ENCODE measurements at places on chromosomes 13 and 19.

DNA sequence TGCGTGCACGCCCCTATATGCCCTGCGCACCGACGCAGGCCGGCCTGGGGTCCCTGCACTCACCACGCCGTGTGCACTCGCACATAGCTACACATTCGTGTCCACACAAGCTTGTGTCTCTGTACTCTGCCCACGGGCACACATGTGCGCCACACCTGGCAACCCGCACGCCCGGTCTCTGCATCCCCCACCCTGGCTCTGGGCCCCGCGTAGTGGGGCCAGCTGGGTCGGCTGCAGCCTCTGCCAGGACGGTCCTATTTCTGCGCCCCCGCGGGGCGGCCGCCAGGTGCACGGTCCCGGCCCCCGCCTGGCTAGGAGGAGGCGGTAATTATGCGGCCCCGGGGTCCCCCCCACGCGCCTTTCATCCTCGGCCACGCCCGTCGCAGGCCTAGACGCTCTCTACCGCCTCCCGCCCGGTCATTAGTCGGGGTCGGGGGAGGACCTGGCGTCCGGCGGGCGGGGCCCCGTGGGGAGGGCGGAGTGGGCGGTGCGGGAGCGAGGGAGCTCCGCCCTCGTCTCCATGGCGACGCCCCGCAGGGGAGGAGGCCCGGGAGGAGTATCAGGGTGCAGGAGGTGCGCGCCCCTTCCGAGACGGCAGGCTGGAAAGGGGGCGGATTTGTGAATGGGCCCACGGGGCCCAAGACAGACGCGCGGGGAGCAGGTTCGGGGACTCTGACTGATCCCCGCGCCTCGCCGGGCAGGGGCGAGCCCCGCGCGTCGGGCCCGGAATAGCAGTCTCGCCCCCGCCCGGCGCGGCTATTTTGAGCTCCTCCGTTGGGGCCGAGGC, 2.8 kb upstream of the CIRBP start:
- peak; percentile 77 for DNase-seq

GRCh38 chr13:49062297-49062896, 86.7 kb downstream of the FNDC3A start:
- DNase-seq: no peak

GRCh38 chr13:80296638-80297037, 44.3 kb downstream of the SPRY2 start:
- DNase-seq: no peak

GRCh38 chr13:98664924-98665637, 87.4 kb downstream of the SLC15A1 start:
- no peak for DNase-seq

GRCh38 chr13:64640002-64640401, 2590.1 kb downstream of the PCDH9 start:
- no peak for DNase-seq

DNA sequence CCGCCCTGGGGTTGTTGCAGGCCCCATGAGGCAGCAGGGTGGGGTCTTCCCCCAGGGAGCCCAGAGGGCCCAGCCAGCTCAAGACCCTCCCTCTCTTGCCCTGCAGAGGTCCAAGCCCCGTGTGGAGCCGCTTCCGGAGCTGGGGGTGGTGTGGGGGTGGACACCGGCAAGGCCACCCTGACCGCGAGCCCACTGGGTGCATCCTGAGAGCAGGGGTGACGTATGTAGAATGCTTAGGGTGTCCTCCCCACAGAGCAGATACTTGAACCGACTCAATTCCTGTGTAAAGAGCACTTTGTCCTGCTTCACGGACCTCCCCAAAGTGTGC, 14.8 kb downstream of the UBXN6 start:
- no peak for DNase-seq

- no peak for DNase-seq
Measured at GRCh38 chr13:54633456-54633855, 1604.8 kb downstream of the OLFM4 start.

GRCh38 chr13:20159646-20160305, 1.1 kb downstream of the GJA3 start:
- no peak for DNase-seq

DNA sequence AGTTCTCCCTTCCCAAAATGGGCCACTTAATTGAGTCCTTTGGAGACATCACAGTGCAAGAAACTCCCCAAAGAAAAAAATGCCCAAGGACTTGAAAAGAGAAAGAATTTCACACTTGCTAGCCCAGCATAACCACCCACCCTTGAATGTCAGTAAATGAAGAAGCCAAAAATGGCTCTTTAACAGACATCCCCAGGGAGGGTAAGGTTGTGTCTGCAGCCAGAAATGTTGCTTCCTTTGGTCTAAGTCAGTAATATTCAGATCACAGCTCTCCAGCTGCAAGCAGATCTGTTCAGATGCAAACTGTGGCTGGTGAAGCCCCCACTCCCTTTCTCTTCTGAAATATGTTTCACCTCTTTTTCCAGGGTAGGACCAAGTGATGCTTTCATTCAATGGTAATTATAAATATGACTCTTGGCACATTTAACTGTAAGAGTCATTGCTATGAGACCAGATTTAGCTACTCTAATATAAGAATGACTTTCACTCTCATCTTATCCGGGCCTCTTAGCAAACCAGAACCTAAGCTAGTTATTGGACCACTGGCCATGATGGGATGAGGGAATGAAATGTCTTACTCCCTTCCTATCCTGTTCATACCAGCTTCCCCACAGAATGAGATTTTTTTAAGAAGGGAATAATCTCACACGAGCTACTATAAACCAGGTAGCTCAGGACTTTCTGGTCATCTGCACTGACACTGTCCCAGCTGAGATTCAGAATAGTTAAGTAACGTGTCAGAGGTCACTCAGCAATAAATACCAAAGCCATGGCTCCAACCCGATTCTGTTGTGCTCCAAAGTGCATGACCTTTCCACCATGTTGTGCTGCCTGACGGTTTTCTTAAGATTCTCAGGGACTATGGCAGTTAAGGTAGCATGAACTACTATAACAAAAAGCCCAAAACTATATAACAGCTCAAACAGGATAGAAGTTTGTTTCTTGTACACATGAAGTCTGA, 234.1 kb downstream of the FOXO1 start:
- no peak for DNase-seq

- DNase-seq: no peak
Measured at GRCh38 chr19:29001597-29002245, 211.2 kb downstream of the UQCRFS1 start.

DNA sequence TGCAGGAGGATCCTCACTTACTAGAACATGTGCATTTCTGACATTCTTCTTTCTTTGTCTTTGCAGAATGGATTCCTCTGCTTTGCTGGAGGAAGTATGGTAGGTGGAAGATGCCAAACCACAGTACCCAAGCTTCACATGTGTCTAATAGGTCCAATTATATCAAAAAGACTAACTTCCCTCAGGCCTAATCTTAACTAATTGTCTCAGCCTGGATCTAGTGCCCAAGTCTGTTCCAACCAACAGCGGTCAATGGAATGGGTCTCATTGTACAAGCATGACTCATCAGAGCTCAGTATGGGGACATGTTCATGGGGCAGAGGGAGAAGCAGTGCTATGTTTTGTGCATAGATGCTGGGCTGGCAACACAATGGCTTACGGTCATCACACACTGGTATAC, 81.6 kb upstream of the CSNK1A1L start:
- no peak for DNase-seq

- no peak for DNase-seq
Measured at GRCh38 chr19:28247243-28247642, 965.7 kb downstream of the UQCRFS1 start.

DNA sequence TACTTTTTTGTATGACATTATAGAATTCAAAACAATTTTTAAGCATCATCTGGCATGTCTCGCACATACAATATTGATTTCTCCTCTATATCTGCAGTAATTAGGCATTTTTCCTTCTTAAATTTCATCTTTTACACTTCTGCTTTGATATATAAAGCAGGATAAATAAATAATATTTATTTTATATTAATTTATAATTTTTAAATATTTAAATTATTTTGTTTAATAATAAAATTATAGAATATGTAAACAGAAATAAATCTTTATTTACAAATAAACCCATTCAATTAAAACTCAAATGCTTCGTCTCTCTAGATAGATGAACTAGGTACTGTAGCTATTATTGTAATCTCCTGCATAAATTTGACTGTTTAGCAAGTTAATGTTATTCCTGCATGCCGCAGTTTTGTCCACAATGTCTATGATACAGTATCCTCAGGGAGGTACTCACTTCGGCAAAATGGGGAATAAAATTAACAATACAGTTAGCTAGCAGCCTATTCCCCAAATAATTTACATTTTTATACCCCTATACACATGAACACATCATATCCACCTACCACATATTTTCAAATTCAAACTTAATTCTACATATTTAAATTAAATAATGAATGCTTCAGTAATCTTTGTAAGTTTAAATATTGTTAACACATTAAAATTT, 473.6 kb upstream of the SLC10A2 start:
- no peak for DNase-seq

- DNase-seq: no peak
Measured at GRCh38 chr13:50844084-50844875, 788 bp upstream of the DLEU7 start.

GRCh38 chr19:11657307-11657706, 60.0 kb downstream of the ZNF627 start:
- no peak for DNase-seq

DNA sequence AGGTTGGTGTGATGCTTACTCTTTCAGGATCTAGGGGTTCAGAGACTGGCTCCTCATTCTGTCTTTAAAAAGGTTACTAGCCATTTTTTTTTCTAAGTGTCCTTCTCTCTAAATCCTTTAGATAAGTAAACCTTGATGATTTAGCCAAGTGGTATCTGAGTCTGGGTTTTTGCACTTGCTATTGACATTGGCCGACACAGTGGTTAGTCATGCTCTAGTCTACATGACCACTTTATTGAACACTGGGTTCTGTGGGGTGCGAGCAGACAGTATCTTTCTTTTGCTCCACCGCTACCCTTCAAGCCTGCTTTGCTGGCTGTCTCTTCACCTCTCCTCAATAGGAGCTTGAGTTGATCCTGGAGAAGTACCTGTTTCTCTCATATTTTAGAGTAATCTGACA, 6.2 kb upstream of the NUP58 start:
- DNase-seq: no peak

GRCh38 chr19:5575590-5575989, 7.8 kb upstream of the TINCR start:
- no peak for DNase-seq

DNA sequence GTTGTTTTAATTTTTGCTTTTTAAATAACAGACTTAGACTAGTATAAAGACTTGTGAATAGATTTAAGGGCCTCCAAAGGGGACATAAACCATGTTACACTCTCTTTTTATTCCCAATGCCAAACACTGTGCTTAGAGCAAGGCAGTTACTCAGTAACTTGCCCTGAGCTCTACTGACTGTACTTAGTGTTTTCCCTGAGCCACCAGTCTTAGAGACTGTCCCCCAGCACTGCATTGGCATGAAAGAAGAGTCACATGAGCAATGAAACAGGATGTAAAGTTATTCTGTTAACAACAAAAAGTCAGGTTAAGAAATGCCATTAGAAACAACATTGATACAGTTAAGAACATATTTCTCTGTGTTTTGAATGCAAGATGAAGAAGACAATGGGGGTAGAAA, 187.9 kb downstream of the TBC1D4 start:
- DNase-seq: peak; percentile 19

DNA sequence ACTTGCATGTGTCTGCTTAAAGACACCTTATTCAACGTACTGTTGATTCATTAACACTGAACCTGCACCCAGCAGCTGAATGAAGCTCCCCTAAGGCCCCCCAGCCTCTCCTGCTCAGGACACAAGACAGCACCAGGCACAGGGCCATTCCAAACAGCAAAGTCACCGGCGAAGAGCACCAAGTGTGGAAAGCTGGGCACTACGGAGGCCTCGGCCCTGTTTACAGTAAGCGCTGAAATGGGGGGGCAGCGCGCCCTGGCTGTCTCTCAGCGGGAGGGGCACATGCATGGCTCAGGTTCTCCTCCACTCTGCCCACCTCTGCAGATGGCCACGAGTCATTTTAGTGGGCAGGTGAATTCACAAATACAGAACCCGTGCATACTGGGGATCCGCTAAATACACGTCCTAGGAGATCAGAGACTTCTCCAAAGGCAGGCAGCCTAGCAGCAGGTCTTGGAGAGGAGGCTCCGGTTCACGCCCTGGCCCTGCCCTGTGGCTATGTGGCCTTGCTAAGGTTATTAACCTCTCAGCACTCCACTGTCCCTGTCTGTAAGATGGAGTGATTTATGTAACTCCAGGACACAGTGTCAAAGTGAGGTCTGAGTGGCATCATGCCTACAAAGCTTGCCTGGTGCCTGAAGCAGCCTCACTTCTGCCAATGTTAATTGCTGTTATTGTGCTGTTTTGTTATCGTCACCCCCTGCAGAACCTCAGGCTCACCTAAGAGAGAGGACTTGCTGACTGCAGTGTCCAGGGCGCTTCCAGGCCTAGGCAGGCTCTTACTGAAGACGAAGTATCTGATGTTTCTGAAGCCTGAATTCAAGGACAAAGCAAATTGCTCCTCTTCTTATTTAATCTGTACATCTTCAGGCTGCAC, 207.4 kb upstream of the SOX1 start:
- DNase-seq: no peak

- peak; percentile 78 for DNase-seq
Measured at GRCh38 chr19:13633109-13633508, 126.8 kb upstream of the CACNA1A start.

DNA sequence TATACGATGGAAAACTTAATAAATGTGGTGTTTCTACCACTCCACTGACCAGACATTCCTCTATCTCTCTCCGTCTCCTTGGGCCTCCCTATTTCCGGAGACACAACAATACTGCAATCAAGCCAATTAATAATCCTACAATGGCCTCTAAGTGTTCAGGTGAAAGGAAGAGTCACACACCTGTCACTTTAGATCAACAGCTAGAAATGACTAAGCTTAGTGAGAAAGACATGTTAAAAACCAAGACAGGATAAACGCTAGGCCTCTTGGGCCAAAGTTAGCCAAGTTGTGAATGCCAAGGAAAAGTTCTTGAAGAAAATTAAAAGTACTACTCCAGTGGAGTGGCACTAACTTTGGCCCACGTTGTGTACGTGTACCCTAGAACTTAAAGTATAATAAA, 22.5 kb downstream of the ZDHHC20 start:
- DNase-seq: no peak

DNA sequence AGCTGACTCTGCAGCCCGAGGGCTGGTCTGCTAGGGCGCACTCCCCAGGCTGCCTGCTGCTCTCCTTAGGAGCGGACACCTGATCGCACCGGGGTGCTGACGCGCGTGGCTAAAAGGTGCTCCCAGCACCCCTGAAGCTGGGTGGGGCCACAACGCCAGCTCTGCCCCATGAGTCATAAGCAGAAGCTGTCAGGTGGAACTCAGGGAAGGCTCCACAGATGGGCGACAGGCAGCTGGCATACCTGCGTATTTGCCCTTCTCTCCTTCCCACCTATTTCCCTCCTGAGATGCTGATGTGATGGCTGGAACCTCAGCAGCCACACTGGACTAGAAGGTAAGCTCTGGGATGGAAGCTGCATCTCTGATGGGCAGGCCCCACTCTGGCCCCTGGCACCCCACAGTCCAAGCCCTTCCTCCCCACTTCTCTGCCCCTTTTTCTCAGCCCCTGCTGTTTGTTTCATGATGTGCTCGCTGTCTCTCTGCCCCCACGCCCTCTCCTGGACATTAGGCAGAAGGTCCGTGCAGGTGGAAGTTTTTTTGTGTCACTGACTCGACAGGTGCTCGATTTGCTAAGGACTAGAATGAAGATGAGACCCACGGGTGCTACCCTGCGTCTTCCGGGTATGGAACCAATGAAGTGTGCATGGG, 30.3 kb upstream of the CACTIN start:
- no peak for DNase-seq

Measured in foreskin melanocyte (primary cell).